ENCODE measurements at places on chromosomes 6 and 20.

DNA sequence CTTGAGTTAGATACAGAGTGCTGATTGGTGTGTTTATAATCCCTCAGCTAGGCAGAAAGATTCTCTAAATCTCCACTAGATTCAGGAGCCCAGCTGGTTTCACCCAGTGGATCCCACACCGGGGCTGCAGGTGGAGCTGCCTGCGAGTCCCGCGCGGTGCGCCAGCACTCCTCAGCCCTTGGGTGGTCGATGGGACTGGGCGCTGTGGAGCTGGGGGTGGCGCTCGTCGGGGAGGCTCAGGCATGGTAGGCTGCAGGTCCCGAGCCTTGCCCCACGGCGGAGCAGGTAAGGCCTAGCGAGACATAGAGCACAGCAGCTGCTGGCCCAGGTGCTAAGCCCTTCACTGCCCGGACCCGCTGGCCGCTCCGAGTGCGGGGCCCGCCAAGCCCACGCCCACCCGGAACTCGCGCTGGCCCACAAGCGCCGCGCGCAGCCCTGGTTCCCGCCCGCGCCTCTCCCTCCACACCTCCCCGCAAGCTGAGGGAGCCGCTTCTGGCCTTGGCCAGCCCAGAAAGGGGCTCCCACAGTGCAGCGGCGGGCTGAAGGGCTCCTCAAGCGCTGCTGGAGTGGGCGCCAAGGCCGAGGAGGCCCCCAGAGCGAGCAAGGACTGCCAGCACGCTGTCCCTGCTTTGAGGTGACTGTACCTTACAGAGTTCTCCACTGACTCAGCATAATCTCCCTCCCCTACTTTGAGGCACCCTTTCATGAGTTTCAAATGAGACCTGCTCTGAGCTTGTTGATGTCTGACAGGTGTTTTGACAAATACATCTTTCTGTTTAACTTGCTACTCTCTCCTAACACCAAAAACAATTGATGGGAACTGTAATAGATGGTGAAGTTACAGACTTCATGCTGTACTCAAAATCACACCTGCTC is 3.9 kb upstream of the SSR1 start:
- DNase-seq = no peak

- no peak for DNase-seq
Observed at GRCh38 chr6:158879180-158879579, 60.0 kb upstream of the EZR start.

DNA sequence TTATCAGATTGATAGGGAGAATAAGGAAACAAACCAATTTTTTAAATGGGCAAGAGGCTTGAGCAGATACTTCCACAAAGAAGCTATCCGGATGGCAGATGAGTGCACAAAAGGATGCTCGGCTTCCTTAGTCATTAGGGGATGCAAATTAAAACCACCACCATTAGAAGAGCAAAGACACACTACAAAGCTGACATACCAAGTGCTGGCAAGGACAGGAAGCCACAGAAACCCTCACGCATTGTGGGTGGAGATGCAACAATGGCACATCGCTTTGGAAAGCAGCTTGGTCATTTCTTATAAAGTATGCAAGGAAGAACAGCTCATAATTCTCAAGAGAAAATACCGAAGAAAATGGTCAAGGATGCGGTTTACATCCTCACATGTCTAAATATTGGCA is 19.8 kb downstream of the BFSP1 start:
- no peak for DNase-seq

GRCh38 chr6:34600796-34601195 is 44.7 kb upstream of the SPDEF start:
- DNase-seq = no peak

DNA sequence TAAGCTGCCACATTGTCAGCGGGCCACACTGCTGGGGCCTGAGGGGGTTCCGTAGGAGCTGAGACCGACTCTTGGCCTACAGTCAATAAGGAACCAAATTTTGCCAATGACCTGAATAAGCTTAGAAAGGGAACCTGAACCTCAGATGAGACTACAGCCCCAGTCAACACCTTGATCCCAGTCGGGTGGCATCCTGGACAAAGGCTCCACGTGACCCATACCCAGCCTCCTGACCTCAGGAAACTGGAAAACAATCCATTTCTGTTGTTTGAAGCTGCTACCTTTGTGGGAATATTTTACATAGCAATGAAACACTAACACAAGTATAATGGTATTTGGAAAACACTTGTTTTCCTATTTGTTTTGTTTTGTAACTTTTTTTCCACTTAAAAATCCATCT is 179.9 kb upstream of the RALGAPA2 start:
- DNase-seq = no peak

DNA sequence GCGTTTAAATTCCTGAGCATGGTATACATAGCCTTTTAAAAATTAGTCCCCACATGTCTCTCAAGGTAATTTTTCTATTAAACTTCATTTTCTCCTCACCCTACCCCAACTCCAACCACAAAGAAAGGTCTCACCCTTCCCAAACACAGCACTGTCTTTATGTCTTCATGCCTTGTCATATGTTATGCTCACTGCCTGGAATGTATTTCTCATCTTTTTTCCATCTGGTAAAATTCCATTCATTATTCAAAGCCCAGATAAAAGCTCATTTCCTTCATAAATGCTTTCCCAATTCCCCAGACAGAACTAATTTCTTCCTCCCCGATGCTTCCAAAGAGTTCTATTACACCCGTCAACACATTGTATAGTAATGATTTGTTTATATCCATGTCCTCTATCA is 302.0 kb downstream of the ALDH8A1 start:
- no peak for DNase-seq

DNA sequence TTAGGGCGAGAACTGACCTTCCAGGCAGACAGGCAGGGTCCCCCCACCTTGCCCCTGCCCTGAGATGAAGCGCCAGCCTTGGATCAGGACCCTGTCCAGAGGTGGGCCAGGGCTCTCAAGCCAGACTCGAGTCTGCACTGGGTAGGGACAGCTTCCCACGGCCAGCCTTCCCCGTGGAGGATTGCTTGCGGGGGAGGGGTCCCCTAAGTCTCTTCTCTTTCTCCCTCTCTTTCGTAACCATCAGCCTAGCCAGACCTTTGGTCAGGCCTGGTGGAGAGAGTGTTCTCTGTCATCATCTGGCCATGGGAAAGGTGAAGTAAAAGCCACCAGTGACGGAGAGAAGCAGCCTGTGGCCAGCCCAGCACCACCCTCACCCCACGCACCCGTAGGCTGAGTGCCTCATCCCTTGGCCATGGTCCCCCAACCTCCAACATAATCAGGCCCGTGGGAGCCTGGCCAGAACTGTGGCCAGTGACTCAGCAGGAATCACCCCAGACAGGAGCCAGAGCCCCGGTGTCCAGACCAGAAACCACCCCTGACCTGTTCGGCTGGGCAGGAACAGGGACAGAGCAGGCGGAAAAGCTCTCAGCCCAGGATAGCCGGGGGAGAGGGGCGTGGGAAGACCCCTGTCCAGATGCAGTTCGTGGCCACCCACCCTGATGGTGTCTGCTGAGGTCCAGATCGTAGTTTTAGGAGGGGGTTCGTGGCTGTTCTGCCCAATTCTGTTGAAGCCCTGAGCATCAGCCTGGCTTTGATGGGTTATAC is 47.1 kb downstream of the SNAI1 start:
- no peak for DNase-seq

DNA sequence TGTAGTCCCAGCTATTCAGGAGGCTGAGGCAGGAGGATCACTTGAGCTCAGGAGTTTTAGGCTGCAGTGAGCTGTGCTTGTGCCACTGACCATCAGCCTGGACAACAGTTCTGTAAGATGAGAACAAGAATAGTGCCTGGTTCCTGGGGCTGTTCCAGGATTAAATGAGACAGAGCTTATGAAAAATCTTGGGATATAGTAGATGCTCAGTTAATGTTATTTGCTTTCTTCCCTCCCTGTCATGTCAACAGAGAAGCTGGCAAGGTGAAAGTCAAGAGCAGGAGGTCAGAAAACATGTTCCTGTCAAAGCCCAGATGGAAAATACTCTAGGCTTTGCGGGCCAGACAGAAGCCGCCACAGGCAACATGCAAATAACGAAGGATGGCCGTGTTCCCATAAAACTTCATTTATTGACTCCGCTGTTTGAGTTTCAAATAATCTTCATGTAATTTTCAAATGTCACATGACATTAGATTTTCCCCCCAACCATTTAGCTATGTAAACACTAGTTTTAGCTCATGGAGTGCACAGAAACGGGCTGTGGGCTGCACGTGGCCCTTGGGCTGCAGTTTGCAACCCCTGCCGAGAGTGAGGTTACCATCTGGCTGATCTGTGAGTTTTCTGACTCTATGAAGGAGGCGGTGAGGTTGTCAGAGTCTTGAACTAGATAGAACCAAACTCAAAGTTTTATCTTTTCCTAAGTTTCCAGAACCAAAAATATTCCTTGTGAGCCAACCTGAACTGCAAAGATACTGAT is 63.4 kb upstream of the PMEPA1 start:
- no peak for DNase-seq

DNA sequence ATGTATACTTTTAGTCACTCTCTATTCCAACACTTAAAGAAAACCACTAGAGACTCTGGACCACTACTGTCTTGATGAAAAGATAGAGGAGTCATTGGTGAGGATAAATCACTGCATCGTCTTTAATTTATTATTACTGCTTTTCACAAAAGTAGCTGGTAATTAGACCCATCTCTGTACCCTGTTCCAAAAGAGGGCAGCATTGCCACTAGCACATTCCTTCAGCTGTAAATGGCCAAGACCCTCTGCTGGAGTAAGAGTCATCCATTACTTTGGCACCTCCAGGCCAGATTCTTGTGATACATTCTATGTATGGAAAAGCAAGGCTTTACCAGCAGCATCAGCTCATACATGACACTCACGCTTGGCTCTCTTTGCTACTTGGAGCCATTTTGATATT is 49.5 kb upstream of the PREP start:
- DNase-seq = no peak

DNA sequence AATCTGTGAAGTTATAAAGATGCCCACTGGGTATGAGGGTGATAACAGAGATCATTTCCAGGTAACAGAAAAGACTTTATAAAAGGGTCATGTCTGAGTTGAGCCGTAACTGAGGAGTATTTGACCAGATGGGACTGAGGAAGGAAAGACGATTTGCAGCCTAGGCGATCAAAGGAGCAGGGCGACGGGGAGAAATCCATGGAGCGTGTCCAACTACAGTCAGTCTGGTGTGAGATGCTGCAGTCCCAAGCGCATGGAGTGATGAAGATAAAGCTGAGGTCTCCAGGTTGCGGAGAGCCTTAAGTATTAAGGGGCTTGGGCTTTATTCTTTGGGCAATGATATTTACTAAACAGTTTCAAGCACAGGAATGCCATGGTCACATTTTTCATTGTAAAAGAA is 166.7 kb downstream of the PRKN start:
- DNase-seq = no peak

- no peak for DNase-seq
Observed at GRCh38 chr20:58906894-58907293, 54.4 kb downstream of the GNAS start.

GRCh38 chr6:42269553-42269952 is 51.9 kb upstream of the MRPS10 start:
- DNase-seq = no peak

- no peak for DNase-seq
Observed at GRCh38 chr6:11161031-11161956, 49.8 kb upstream of the ERVFRD-1 start.

DNA sequence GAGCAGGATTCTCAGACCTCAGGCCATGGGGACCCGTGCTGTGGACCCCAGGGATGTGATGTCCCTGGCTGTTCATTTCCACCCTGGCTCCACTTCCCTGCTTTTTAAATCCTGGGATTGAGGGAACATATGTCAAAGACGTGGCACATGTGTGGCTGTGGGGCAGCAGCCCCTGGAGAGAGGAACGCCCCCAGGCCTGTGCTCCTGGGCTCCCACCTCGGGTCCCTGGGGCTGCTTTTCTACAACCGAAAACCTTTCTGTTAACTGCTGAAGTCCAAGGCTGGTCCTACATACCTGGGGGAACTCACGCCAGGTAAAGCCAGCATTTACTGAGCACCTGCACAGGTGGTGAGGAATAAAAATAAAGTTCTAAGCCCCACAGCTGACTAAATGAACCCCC is 102.3 kb upstream of the FRMD1 start:
- no peak for DNase-seq

GRCh38 chr20:50020288-50020687 is 37.5 kb downstream of the SNAI1 start:
- DNase-seq = no peak

GRCh38 chr6:144617191-144617590 is 332.1 kb downstream of the UTRN start:
- DNase-seq = no peak

DNA sequence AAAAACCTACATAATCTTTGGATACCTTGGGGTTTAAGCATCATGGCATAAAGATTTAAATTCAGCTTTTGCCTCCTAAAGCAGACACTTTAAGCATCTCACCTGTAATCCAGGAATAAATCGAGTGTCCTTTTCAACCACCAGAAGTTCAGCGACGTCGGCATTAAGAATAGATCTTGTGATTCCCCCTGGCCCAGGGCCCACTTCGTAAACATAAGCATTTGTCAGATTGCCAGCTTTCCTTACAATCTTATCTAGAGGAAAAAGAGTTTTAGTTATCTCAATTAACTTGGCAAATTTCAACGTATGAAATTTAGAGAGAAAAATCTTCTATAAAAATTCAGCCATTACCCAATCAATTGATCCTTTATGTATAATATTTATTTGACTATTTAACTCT is 3.2 kb downstream of the TFB1M start:
- DNase-seq = no peak

- DNase-seq = no peak
Observed at GRCh38 chr6:72781624-72782023, 159.8 kb downstream of the KCNQ5 start.

DNA sequence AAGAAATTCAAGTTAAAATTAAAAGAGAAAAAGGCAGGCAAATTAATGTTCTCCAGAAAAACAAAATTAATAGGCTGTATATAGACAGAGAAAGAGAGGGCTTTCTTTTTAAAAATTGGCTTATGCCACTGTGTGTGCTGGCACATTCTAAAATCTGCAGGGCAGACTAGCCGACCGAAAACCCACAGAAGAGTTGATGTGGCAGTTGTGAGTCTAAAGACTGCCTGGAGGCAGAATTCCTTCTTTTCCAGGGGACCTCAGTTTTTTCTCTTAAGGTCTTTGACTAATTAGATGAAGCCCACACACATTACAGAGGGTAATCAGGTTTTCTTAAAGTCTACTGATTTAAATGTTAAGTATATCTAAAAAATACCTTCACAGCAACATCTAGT is 85.7 kb downstream of the GJA1 start:
- no peak for DNase-seq

GRCh38 chr6:136982928-136983327 is 60.8 kb downstream of the SLC35D3 start:
- DNase-seq = no peak

- no peak for DNase-seq
Observed at GRCh38 chr20:63337786-63338420, 23.2 kb downstream of the CHRNA4 start.

DNA sequence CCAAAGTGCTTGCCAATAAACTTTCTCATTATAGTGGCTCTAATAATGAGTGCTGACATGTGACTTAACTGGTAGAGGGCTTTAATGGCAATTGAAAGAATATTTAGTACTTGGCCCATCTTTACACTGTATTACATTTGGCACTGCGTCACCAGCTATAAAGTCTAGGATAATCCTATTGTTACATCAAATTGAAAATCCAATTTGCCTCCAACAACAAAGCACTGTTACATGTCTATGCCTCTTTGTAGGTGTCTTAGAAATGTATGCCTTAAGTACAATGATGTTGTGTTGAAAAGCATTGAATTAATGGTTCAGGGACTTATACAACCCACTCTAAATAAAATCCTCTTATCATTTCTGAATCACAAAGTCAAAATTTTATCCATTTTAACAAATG is 420.4 kb upstream of the JAG1 start:
- DNase-seq = no peak

All from T follicular helper cell (primary cell).